ENCODE measurements at places on chromosomes 16 and 17. TPM values are rescaled to one million over a fixed set of nuclear protein-coding genes. Genes with fewer than 3 reads are reported as not detected.

GRCh38 chr17:57902117-57902799 is 52.4 kb upstream of the MRPS23 start:
- H3K4me3 ChIP-seq, result no peak overlapping the region
- H3K4me1 ChIP-seq, result peaks cover 22% of the 10 kb centered on the region
- no peaks in the 10 kb centered on the region for H3K27me3 ChIP-seq
- DNase-seq, result no peak
- H3K36me3 ChIP-seq, result no peaks in the 10 kb centered on the region

DNA sequence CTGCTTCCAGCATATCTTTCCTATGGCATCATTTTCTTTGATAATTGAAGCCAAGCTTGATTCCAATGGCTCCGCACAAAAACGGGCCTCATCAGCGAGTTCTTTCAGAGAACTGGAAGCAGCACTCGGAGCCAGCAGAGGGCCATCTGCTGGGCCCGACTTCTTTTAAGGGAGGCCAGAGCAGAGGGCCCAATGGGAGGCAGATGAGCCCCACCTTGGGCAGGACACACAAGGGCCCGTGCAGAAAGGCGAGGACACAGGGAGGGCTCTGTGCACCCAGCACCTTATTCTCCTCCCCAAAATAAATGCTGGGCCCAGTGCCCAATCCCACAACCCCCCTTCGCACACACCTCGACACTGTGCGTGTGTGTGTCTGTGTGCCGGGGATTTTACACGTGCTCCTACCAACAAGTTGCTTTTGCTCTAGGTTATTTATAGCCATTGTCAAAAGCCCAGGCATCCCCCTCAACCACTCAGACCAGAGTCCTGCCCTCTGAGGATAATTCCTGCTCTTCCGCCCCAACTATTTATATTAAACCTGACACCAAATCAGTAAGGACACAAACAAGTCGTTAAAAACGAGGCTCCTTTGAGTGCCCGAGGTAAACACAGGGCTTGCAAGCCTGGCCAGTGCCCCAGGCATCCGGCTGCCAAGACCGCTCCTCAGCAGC is 6.8 kb downstream of the AXIN2 start:
- no peak overlapping the region for H3K27ac ChIP-seq
- peak overlapping the region; percentile 65 for H3K4me3 ChIP-seq
- H3K4me1 ChIP-seq, result peaks cover 13% of the 10 kb centered on the region
- H3K27me3 ChIP-seq, result peaks cover 7% of the 10 kb centered on the region

GRCh38 chr16:56532714-56533113 is 12.9 kb upstream of the BBS2 start:
- H3K36me3 ChIP-seq, result no peaks in the 10 kb centered on the region
- H3K4me1 ChIP-seq, result no peaks in the 10 kb centered on the region
- H3K27ac ChIP-seq, result no peak overlapping the region
- H3K4me3 ChIP-seq, result no peak overlapping the region
- H3K27me3 ChIP-seq, result no peaks in the 10 kb centered on the region

DNA sequence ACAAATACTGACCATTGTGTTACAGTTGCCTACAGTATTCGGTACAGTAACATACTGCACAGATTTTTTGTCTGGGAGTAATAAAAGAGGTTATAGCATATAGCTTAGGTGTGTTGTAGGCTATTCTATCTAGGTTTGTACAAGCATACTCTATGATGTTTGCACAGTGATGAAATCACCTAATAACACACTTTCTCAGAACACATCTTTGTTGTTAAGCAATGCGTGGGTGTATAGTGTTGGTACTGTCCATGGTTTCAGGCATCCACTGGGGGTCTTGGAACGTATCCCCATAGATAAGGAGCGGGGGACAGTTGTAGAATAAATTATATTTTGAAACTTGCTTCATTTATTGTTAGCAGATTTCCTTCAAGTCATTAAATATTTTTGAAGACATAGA is 293.3 kb upstream of the TBX2 start:
- H3K27ac ChIP-seq, result no peak overlapping the region
- DNase-seq, result no peak
- H3K4me1 ChIP-seq, result no peaks in the 10 kb centered on the region
- no peaks in the 10 kb centered on the region for H3K27me3 ChIP-seq
- no peaks in the 10 kb centered on the region for H3K36me3 ChIP-seq

Gene MYL11
- total RNA-seq, result not detected

Gene HID1
- total RNA-seq, result 7.3 TPM

GRCh38 chr16:69253870-69254341 is 57.2 kb upstream of the VPS4A start:
- no peaks in the 10 kb centered on the region for H3K4me1 ChIP-seq
- H3K36me3 ChIP-seq, result no peaks in the 10 kb centered on the region
- H3K4me3 ChIP-seq, result peak overlapping the region; percentile 24

GRCh38 chr16:79703066-79703465 is 102.5 kb upstream of the MAF start:
- no peak for DNase-seq
- no peak overlapping the region for H3K4me3 ChIP-seq
- no peaks in the 10 kb centered on the region for H3K27me3 ChIP-seq
- H3K4me1 ChIP-seq, result no peaks in the 10 kb centered on the region
- no peaks in the 10 kb centered on the region for H3K36me3 ChIP-seq
- H3K27ac ChIP-seq, result no peak overlapping the region

Gene ZMYND15
- total RNA-seq, result not detected

Gene UBN1
- total RNA-seq, result 36.0 TPM

- H3K27ac ChIP-seq, result no peak overlapping the region
- DNase-seq, result no peak
- H3K27me3 ChIP-seq, result no peaks in the 10 kb centered on the region
- H3K4me3 ChIP-seq, result no peak overlapping the region
Measured at GRCh38 chr17:74404218-74404617, 27.7 kb upstream of the GPRC5C start.

All from activated T-cell treated with anti-CD3 and anti-CD28 coated beads, Interleukin-2, amount 50 U/mL, for 72 hours (primary cell).